ENCODE measurements at places on chromosomes 16 and 17.

DNA sequence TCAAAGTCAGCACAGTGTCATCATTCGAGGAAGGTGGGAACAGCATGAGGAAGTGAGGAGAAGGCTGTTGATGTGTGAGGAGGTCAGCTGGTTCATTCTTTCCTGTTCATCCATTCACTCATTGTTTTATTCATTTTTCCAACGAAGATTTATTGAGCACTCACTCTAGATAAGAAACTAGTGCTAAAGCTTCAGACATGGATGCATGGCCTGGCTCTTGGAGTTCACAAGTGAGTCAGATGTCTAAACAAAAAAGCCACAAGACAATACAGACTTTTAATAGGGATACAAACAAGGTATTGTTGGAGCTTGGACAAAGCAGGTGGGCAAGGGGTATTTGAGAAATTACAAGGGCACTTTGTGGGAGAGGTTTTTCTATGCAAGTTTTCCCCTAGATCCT lies 31.3 kb upstream of the MPHOSPH6 start:
- DNase-seq: no peak

- DNase-seq: no peak
Observed at GRCh38 chr16:49019831-49020230, 261.8 kb downstream of the CBLN1 start.

GRCh38 chr16:11526655-11527350 lies 59.9 kb downstream of the LITAF start:
- no peak for DNase-seq

GRCh38 chr17:67266496-67266895 lies 21.5 kb upstream of the HELZ start:
- no peak for DNase-seq

- DNase-seq: no peak
Observed at GRCh38 chr17:48577946-48578615, at the start of gene HOXB4. TSS of gene HOXB4 (minus strand) at chr17:48578350. CDS start at chr17:48578319, 31 bp downstream.

DNA sequence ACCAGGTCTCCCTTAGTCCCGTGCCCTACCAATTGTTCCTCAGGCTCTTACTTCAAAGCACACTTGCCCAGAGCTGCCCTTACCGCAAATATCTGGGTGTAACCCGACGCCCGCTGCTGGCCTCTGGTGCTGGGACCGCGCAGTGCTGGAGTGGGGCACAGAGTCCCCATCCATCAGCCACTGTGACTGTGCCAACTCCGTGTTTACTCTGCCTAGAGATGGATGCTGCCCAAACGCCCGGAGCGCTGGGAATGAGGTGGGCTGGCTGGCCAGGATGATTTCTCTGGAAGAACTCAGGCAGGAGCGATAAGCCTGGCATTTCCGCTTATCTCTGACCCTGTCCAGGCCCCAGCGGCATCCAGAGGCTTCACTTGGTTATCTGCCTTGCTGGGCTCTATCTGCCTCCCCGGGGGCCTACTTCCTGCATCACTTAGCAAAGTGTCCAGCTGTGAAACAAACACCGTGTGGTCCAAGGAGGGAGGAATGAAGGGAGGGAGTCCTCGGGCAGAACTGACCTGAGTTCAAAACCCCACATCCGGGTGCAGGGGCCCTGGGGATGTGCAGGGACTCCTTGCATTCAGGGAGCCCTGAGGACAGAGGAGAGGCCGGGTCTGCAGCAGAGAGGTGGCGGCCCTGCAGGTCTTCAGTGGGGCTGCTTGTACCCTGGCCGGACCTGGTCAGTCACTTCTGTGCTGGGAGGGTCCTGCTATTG lies 9.4 kb upstream of the MYLK3 start:
- no peak for DNase-seq

- no peak for DNase-seq
Observed at GRCh38 chr17:76667786-76668453, 24.4 kb upstream of the ST6GALNAC1 start.

DNA sequence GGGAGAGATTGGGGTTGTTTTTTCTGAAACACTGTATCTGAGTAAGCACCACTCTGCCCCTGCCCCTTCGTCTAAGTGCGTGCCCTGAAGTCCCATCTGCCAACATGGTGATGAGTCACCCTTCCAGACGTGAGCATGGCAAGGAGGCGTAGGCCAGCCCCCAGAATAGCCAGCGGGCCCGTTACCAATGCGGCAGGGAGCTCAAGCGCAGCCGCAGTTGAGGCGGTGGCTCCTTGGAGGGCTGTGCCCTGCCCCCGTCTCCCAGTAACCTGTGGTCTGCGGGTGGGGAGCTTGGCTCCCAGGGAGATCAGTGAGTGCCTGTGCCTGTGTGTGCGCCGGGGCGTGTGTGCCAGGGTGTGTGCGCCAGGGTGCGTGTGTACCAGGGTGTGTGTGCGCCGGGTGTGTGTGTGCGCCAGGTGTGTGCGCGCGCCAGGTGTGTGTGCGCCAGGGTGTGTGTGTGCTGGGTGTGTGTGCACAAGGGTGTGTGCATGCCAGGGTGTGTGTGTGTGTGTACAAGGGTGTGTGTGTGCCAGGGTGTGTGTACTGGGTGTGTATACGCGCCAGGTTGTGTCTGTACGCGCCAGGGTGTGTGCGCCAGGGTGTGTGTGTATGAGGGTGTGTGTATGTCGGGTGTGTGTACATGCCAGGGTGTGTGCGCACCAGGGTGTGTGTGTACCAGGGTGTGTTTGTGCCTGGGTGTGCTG lies 98.6 kb upstream of the CHMP6 start:
- DNase-seq: no peak

DNA sequence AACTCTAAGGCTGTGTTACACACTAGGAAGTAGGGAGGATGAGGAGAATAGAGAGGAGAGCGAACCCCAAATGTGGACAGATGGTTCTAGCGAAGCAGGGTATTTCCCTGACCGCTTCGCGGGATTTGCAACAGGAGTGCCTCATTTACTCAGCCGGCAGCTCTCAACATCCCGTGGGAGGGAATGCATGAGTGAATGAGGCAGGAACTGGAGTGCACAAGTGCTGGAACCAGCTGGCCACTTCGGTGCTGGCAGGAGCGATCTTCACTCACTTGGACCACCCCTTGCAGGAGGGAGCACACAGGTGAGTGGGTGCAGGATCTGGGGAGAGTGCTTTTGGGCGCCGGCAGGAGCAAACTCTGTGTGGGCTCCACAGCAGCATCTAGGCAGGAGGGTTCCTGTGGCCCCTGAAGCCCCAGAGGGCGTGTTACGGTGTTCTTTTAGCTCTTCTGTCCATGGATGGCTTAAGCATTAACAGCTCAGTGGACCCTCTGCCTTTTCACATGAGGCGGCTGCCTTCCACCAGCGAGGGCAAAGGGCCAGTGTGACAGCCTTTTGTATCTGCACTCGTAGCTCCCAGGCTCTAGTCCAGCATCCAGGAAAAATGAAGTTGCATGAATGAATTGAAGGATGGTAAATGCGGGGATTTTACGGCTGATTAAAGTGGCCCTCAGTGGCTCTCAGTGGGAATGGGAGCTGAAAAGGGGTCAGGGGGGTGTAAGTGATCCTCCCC lies 17.4 kb upstream of the ZNHIT3 start:
- no peak for DNase-seq

- DNase-seq: no peak
Observed at GRCh38 chr16:69568676-69569075, 2.9 kb downstream of the NFAT5 start.

DNA sequence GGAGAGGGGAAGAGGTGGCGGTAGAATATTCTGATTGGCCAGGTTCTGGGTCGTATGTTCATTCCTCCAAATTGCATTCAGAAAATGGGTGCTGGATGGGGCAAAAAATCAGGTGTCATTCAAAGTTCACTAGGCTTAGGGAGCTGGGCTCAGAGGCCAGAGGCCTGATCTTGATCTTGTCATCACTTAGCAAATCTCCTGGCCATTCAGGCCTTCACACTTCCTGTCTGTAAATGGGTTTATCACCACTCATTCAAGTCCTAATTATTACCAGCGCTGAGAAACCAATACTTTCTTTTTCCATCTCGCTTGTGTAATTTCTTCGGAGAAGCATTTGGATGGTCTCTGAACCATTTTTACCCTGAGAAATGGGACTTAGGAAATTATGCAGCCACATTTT lies 50.8 kb downstream of the BMERB1 start:
- no peak for DNase-seq

GRCh38 chr16:55835581-55835980 lies 2.7 kb upstream of the CES1 start:
- DNase-seq: peak; percentile 8

DNA sequence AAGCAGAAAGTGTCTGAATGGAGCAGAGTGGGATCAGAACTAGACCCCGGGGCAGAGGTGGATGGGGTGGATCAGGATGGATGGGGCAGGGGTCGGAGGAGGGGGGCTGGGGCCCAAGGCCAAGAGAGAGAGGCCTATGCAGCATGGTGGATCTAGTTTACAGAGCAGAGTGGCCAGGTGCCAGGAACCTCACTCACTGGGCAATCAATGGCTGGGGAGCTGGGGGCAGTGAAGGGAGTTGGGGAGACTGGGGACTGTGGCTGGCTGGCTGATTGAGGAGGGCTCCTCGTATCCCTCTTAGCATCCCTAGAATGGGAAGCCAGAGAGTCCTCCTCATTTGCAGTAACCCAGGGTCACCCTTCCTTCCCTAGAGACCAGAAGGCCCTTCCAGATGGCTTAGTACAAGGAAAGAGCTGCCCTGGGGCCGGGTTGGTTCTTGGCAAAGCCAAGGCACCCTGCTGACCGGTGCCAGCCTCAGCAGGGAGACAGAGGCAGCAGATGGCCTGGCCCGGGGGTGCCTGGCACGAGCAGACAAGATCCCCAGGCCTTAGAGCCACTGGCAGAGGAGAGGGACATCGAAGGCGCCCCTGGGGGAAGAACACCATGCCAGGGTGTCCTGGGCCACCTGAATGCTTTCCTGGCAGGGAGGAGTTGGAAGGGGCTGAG lies 36.8 kb downstream of the SRCIN1 start:
- peak; percentile 88 for DNase-seq

DNA sequence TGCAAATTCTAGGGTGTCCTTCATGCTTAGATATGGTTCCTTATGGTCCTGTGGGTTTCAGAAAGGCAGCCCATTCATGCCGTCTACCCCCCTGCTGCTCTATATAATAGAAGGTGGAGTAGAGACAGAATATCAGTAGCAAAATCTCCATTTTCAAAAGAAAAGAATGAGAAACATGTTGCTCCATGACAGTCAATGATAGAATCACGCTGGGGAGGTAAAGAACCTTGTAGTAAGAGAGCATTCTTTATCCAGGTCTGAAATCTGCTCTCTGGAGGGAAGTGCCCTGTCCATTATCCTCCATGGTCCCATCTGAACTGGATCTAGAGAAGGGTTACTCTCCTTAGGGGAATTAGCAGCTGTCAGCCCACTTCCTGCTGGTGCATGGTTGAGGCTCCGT lies 272.8 kb downstream of the WWOX start:
- no peak for DNase-seq

GRCh38 chr16:8173111-8173644 lies 417.1 kb downstream of the TMEM114 start:
- DNase-seq: peak; percentile 17

- no peak for DNase-seq
Observed at GRCh38 chr16:72649254-72649944, 398.5 kb downstream of the ZFHX3 start.
